ENCODE measurements at places on chromosomes 5 and 9.

- no peak for DNase-seq
Observed at GRCh38 chr5:39876146-39876545, 451.4 kb upstream of the DAB2 start.

GRCh38 chr5:19795218-19795617 is 192.8 kb downstream of the CDH18 start:
- DNase-seq, result no peak

DNA sequence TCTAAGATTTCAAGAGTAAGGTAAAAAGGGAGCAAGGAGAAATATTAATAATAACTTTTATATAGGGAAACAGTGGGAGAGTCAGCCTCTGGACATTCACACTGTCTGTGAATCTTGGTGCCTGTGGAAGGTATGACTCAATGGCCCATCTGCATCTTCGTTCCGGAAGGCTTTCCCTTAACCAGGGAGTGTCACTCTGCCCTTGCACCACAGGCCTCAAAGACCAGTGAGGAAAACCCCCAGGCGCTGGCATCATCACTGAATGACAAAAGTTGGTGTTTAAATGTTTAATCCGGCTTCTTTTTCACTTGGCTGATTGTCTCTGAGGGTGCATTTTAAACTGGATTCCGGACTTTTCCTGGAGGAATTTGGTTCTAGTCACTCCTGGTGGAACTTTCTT is 522.4 kb upstream of the TLE4 start:
- DNase-seq, result no peak

DNA sequence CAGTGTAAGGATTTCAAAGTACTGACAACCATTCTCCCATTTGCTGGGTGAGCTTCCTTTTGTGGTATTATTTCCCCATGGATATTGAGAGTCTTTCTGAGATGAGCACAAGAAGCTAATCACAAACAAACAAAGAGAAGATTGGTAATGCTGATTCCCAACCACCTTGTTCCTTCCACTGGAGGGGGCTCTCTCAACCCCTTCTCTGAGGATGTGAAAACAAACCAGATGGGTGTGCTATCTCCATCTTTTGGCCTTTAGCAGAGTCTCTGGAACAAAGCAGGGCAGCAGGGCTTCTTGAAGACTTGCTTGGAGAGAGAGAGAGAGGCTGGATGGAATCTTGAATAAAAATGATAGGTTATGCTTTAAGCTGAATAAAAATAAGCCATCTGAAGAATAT is 576.7 kb upstream of the ZNF462 start:
- no peak for DNase-seq

DNA sequence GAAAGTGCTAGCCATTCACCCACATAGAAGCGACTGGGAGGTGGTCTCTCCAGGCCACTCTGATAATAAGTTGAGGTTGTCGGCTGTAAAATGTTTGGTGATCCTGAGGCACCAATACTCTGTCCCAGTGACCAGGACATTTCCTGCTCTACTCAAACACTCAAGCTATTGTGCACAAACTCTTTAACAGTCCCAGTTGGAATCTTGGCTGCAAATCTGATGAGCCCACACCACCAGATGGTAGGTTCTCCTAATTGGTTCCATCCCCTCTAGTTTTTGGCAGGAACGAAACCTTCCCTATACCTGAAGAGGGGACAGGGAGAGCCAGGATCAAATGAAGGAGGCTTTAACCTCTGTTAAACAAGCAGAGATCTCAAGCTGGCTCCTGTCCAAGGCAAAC is 14.3 kb downstream of the GRIA1 start:
- peak; percentile 8 for DNase-seq

- DNase-seq, result no peak
Observed at GRCh38 chr9:91160181-91160580, 201.5 kb downstream of the AUH start.

DNA sequence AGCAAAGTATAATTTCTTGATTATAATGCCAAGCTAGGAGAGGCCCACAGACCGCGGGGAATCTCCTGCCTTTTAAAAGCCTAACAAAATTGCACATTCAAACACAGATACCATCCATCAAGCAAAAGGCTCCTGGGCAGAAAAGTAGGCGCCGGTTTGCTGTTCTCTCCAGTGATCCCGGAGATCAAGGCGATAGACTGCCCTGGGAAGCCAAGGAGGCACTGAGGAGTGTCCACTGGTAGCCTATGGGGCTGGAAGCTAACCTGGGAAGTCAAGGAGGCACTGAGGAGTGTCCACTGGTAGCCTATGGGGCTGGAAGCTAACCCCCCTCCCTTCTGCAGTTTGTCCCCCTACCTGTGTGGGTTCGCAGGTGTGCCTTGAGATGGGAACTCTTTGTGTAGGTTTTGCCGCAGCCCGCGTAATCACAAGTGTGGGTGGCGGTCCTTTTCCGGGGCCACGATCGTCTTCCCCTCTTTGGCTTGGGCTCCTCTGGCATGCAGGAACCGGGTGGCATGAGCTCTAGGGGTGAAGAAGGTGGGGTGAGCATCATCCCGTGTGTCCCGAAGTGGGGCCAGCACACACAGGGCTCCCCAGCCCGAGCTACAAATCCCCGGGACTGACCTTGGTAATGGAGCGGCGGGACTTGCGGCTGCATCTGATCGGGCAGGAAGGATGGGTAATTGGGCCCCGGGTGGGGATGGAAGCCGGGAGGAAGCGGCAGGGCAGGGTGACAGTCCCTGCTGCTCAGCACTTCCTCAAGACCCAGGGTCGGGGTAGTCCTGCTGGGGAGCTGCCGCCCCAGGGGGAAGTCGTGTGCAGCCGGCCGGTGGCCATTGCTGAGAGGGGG is 2.7 kb downstream of the KLF4 start:
- no peak for DNase-seq

GRCh38 chr9:21043841-21044240 is 12.4 kb upstream of the HACD4 start:
- no peak for DNase-seq

DNA sequence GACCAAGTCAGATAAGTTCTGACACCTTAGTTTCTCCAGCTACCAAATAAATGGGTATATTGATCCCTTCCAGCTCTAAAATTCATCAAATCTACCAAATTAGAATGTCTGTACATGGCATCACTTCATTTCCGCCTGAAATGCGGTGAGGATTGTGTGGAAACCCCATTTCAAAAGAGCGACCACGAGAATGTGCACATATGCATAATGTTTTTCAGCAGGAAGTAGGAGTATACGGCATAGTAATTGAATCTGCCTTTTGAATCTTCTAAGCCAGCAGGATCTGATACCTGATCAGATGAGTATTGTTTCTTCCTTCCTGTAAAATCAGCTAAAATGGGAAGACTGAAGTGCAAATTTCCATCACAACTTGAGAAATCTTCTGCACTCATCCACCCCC is 418.6 kb downstream of the TMEM38B start:
- DNase-seq, result no peak

- DNase-seq, result peak; percentile 54
Observed at GRCh38 chr9:87678650-87679355, 47.1 kb upstream of the CTSL start.

- no peak for DNase-seq
Observed at GRCh38 chr5:2727550-2727949, 23.9 kb downstream of the IRX2 start.

DNA sequence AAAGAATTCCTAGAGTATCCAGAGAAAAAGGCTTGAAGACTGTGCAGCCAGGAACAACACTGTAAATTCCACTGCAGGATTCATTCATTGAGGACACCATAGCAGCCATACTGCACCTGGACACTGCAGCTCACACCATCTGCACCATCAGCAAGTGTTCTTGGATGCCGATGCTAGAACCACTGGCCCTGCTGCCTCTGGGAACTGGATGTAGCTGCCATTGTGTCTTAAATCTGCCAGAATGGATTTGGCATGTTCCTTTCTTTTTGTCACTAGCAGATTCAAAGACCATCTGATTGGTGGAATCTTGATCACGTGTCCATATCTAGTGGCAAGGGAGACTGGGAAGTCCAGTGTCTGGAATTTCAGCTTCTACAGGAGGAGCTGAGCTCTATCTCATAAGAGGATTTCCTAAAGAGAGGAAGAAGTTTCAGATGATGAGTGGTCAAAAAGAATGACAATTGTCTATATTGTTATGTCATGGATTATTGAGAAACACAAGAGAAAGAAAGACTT is 278.3 kb upstream of the ANKRD55 start:
- DNase-seq, result no peak

DNA sequence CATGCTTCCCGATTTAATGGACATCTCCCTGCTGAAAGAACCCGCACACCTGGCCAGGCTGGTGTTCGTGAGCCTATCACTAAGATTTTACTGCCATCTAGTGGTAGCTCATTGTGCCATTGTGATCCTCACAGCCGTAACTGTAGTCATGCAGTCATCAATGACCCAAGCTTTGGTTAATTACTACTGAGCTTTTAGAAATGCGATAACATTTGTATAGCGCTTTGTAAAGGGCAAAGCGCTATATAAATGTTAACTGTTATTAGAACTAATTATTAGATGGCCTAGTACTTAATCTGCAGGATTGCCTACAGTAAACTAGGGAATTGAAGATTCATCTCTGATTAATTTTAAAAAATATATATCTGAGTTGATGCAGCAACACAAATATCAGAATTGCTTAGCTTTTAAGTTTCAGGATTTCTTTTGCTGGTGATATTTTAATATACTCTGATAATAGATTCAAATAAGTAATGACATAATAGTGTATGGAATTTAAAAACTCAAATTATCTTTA is 90.2 kb downstream of the HACD4 start:
- DNase-seq, result peak; percentile 66

DNA sequence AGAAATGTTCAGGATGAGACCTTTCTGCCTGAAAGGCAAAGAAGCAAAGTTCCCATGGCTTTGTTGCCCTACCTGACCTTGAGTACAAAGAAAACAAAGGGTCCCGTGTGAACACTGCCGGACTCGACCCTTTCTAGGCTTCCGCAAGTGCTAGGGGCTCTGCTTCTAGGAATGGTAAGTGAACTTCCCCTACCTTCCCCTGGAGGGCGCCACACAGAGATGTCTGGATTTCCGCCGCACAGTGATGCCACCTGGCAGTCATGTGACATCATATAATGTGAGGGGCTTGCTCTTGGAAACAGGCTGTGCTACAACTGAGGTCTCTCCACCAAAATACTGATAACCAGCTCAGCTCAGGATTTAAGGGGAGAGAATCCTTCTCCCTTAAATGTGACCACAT is 56.6 kb downstream of the HSD17B3 start:
- no peak for DNase-seq
